Testis (tissue), 5 donors: ENCODE measurements at places on chromosomes 7 and 10. TPM values are rescaled to one million over a fixed set of nuclear protein-coding genes. Genes with fewer than 3 reads are reported as not detected.

GRCh38 chr7:35544028-35544742 lies 150.8 kb downstream of the HERPUD2 start:
- no peak overlapping the region for H3K4me3 ChIP-seq
- H3K4me1 ChIP-seq: no peaks in the 10 kb centered on the region
- H3K27me3 ChIP-seq: no peaks in the 10 kb centered on the region
- H3K27ac ChIP-seq: no peak overlapping the region

DNA sequence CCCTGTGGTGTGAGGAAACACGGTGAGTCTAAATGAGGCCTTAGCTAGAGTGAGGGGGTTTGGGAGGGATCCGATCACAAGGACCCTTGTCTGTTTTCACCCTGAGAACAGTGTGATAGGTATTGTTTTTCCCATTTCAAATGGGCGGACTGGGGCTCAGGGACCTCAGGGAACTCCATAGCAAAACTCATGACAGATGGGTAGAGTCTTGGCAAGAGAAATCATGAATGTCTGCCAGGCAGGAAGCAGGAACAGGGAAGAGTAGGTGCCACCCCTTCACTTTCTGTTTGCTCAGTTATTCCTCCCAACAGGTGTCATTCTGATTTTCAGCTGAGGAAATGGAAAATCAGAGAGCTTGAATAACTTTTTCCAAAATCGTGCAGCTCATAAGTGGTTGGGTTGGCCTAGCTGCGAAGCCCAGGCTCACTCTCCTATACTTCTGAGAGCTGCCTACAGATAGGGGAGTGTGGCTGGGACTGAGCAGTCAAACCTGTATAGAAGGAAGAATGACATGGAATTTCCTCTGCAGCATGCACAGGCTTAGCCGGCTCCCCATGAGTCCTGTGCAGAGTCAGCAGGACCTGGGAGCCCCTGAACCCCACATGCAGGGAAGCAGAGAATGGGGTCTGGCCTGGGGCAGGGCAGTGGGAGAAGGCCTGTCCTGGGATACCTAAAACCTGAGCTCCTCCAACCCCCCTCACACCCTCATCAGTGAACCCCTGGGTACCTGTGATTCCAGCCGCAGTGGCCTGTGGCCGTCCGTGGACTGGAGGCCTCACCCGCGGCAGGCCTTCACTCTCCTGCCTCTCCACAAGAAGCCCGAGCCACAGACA lies 17.6 kb upstream of the C10orf105 start:
- DNase-seq: no peak
- no peak overlapping the region for H3K27ac ChIP-seq
- no peaks in the 10 kb centered on the region for H3K27me3 ChIP-seq
- H3K4me1 ChIP-seq: peaks cover 3% of the 10 kb centered on the region
- no peaks in the 10 kb centered on the region for H3K36me3 ChIP-seq

DNA sequence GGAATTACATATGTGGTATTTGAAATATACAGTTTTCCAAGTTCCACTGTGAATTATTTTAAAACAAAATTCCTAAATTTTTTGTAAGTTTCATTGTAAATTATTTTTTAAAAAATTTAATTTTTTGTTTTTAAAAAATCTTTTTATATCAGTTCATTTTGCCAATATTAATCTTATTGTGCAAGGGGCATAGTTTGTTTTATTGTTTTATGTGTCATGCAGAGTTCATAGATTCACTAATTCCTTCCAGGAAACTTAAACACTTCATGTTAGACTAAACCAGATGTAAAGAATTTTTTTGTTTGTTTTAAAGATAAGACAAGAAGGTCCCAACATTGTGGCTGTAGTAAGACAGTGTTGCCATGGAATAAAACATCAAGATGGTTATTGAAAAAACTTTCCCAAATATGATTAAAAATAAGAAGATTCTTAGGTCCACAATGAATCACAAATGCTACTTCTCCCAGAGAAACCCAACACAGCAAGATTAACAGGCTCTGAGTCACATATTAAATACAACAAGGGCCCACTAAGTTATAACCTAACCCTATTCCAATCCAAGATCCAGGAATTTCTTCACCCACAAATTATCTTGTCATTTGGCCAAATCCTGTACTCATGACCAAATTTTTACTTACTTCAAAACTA lies 464.7 kb upstream of the IGFBP3 start:
- H3K27ac ChIP-seq: no peak overlapping the region
- no peaks in the 10 kb centered on the region for H3K36me3 ChIP-seq
- DNase-seq: no peak
- no peak overlapping the region for H3K4me3 ChIP-seq

- no peak overlapping the region for H3K4me3 ChIP-seq
- no peaks in the 10 kb centered on the region for H3K4me1 ChIP-seq
- H3K27ac ChIP-seq: no peak overlapping the region
These were observed 91.7 kb downstream of the CFAP58 start for GRCh38 chr10:104445359-104445758.

- DNase-seq: no peak
- H3K4me3 ChIP-seq: no peak overlapping the region
- no peaks in the 10 kb centered on the region for H3K27me3 ChIP-seq
- H3K36me3 ChIP-seq: no peaks in the 10 kb centered on the region
- peaks cover 8% of the 10 kb centered on the region for H3K4me1 ChIP-seq
These were observed 146.1 kb downstream of the SLIT1 start for GRCh38 chr10:97039538-97040247.

CRTAC1 gene
- 11.5 TPM for polyA plus RNA-seq

RSPH10B gene
- polyA plus RNA-seq: 54.7 TPM

OR9A2 gene
- polyA plus RNA-seq: not detected

LHPP gene
- polyA plus RNA-seq: 45.0 TPM

ST8SIA6 gene
- polyA plus RNA-seq: 0.84 TPM
